ENCODE measurements at places on chromosomes 16 and 17.

GRCh38 chr16:23859713-23860269, 24.0 kb downstream of the PRKCB start:
- no peak for DNase-seq

GRCh38 chr16:55651841-55652824, 3.7 kb upstream of the SLC6A2 start:
- no peak for DNase-seq

GRCh38 chr17:69246726-69247375, 18.2 kb upstream of the ABCA10 start:
- DNase-seq, result peak; percentile 66

DNA sequence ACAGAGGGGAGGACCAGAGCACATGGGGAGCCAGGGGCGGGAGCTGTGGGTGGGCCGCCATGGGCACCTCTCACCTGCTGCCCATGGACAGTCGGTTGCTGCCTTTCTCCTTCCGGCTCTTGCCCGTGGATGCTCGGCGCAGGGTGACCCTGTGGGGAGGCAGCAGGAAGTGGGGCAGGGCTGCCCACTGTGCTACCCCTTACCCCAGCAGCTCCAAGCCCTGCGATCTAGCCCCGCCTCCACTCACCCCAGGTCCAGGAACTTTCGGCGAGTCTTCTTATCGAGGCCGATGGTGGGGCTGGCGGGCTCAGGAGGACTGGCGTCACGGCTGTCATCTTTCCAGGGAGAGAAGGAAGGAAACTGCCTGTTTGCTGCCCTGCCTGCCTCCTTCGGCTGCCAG, 14.2 kb downstream of the SAMD14 start:
- DNase-seq, result no peak

DNA sequence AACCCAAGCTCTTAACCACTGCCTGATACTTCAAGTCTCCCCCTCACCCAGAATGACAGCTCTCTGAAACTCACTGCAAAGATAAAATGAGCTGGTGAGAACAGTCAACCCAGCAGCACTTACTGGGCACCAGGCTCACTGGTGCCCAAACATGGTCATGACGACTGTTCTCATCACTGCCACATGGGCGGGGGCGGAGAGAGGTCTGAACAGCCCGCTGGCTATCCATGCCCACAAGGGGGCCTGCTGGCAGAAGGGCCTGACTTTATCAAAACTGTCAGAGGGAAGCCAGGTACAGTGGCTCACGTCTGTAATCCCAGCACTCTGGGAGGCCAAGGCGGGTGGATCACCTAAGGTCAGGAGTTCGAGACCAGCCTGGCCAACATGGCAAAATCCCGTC, 4.0 kb downstream of the MYBBP1A start:
- DNase-seq, result no peak

- no peak for DNase-seq
Observed at GRCh38 chr17:60305141-60305540, 86.8 kb downstream of the USP32 start.

DNA sequence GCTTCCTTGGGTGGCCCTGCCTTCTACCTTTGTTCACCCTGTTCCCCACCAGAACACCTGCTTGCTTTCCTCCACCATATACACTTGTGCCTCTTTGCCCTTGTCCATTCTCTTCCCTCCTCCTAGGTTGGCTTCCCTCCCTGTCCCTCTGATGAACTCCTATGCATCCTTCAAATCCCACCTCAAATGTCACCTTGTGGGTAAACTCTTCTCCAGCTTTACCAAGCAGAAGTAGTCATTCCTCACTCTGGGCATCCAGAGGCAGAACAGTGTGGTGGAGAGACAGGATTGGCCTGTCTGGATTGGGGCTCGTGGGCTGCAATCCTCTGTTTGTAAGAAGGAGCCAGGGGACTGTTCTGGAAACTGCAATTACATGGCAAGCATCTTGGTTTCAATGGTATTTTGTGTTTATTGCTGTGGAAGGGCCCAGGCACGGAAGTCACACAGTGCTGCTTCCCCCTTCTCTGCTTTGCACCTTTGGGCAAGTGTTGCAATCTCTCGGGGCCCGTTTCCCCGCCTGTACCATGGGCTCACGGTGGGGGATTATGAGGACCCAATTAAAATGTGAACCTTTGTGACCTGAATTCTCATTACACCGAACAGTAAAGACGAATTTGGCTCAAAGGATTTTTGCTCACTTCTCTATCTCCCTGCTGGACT, 21.9 kb upstream of the NXPH3 start:
- DNase-seq, result no peak

GRCh38 chr17:56131431-56131830, 21.8 kb upstream of the ANKFN1 start:
- no peak for DNase-seq

GRCh38 chr17:11921296-11921695, 76.0 kb downstream of the ZNF18 start:
- no peak for DNase-seq

- peak; percentile 32 for DNase-seq
Observed at GRCh38 chr17:76585033-76585648, 519 bp downstream of the ST6GALNAC2 start.

GRCh38 chr16:19338335-19338734, 52.8 kb downstream of the CLEC19A start:
- DNase-seq, result no peak

- peak; percentile 79 for DNase-seq
Observed at GRCh38 chr16:67181346-67181745, 2.4 kb downstream of the MATCAP1 start.

DNA sequence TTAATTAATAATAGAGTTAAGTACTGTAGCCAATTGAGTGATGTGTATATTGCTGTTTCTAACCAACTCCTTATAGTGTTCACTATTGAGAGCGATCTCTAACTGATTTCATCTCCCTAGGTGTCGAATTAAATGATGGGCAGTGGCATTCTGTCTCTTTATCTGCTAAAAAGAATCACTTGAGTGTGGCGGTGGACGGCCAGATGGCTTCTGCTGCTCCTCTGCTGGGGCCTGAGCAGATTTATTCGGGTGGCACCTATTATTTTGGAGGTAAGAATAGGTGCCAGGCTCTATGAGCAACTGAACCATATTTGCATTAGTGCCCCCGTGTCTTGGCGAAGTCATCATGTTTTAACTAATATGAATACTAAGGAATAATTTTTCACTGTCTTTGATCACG, 184.6 kb downstream of the CNTNAP4 start:
- no peak for DNase-seq

- no peak for DNase-seq
Observed at GRCh38 chr17:62388856-62389255, 8.5 kb downstream of the EFCAB3 start.
